NCI-H1092 (cell line): ENCODE measurements at places on chromosomes 7 and 10.

DNA sequence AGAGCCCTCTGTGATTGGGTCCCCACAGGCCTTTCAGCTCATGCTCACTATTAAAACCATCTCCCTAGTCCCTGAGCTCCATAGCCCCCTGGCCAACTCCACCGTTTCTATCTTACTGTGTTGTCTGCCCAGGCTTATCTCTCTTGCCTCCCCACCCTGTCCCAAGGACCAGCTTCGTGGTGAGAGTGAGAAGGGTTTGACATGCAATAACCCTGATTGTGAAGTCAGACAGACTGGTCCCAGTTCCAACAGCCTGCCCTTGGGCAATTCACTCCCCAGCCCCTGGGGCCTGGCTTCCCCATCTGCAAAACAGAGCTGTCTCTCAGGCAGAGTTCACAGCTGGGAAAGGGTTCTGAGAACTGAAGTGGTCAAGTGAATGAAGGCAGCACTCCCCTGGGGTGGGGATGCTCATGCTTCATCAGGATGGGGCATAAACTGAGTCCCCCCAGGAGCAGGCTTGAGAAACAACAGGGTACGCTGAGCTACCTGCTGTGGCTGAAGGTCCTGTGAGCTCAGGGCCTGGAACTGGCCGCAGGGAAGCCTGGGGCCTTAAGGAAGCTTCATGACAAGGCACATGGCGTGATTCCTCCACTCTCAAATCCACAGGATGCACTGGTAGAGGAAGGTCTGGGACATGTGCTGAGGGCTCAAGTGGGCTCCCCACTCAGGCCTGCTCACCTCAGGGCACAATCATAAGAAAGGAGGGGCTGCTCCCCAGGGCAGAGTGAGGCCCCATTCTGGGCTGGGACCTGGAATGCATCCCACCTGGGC is 1.8 kb upstream of the PPIF start:
- DNase-seq, result no peak

DNA sequence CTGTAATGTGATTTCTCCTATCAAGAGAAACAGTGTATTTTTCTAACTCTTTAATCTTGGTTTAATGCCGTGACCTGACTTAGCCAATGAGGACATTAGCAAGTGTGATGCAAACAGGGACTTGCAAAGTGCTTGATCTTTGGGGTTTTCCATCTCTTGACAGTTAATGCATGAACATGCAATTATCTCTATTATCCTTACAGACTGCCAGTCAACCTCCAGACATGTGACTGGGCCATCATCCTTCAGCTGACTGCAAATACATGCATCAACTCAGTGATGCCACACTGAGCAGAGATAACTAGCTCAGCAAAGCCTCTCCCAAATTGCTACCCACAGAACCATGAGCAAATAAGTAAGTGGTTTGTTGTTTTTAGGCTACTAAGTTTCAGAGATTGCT is 409.6 kb downstream of the GPAM start:
- no peak for DNase-seq

- DNase-seq, result no peak
Observed at GRCh38 chr10:29517352-29517923, 117.3 kb downstream of the SVIL start.

DNA sequence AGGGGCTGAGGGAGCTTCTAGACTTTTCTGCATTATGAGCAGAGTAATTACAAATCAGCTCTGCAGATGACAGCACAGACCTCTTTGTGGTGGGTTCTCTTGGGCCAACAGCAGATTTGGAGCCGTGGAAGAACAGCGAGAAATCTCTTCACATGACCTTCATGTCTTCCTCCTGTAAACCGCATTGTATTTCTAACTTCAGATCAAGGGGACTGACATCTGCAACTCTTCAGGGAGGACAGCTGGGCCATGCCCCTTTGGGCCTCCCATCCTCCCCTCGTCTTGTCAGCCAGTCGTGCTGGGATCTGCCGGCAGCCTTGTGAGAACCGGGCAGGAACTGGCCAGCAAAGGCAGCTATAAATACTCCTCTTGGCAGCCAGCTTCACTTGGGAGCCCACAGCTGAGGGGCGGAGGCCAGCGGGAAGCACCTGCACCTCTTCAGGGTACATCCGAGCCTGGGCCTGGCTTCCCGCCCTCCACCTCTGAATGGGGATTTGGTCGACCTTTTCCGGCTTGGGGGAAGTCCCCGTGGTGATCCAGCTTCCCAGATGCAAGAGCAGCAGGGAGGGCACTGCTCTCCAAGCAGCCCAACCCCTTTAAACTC is 54.7 kb downstream of the STEAP1B start:
- peak; percentile 91 for DNase-seq

DNA sequence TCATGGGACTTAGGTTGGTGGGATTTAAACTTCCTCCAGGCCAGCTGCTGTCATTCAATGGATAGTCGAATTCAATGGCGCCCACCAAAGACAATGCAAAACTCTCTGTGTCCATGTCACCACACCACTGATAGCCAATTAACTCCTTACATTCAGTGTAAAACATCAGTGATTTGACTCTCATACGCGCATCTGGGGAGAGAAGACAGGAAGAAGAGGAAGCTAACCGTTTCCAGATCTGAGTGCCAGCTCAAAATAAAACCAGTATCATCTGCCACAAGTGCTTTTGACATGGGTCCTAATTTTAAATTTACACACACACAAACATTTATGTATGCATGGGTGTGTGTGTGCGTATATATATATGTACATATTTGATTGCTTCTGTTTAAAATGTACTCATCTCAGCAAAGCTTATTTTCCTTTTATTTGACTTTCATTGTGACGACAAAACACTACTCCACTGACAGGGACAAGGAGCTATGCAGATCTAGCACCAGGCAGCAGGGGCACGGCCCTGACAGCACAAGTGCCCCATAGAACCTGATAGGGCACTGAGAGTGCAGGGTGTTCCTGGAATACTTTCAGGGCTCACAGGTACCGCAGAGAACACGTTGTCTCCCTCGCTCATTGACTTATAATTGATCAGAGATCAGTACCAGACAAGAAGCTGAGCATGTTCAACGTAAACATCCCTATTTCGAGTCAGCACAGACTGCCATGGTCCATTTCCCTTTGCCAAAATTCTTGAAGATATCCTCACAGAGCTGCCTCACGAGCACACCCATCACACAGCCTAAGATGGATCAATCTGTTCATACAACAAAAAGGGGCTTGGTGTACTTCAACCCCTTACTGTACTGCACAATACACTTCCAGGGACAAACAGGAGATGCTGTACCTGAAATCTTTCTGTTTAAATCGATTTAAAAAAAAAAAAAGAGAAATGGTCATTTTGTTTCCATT is 176.1 kb downstream of the COBL start:
- DNase-seq, result no peak

GRCh38 chr10:49285232-49285631 is 13.7 kb upstream of the C10orf71 start:
- DNase-seq, result no peak

GRCh38 chr10:101066896-101067355 is 5.1 kb downstream of the KAZALD1 start:
- no peak for DNase-seq

GRCh38 chr10:43816351-43817321 is 168.0 kb upstream of the ZNF32 start:
- DNase-seq, result no peak

DNA sequence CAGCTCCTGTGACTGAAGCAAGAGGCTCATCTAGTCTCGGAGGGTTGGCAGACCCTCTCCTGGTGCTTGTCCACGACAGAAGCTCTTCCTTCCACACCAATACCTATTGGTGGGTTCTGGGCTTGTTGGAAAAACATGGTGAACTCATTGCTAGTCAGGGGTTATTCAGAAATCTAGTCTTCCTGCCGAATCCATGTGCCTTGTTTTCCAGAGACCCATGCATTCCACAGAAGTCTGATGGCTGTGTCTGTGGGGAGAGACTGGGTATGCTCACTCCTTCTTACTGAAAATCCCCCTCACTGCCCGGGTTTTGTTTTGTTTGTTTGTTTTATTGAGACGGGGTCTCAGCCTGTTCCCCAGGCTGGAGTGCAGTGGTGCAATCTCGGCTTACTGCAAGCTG is 138.3 kb downstream of the DNAJB6 start:
- DNase-seq, result no peak

DNA sequence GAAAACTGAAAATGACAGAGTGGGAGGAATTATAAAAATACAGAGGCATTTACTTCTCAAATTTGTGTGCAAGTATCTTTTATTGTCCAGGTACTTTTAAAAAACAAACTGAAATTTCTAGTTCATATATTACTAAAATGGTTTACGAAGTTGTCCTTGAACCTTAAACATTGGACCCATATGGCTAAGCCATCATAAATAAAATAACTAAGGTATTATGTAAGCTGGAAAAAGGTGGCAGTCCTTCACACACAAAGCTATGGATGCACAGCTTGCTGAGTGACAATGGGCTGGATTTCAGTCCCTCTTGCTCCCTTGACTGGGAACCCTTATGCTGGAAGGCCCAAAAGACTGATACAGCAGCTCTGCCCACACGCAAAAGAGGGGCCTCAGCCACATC is 66.1 kb downstream of the COBL start:
- DNase-seq, result no peak

GRCh38 chr10:34163075-34163905 is 651.8 kb downstream of the PARD3 start:
- DNase-seq, result no peak

GRCh38 chr7:87216701-87217508 is 2.6 kb downstream of the TMEM243 start:
- no peak for DNase-seq

GRCh38 chr10:7121154-7121797 is 289.6 kb downstream of the SFMBT2 start:
- DNase-seq, result peak; percentile 26

DNA sequence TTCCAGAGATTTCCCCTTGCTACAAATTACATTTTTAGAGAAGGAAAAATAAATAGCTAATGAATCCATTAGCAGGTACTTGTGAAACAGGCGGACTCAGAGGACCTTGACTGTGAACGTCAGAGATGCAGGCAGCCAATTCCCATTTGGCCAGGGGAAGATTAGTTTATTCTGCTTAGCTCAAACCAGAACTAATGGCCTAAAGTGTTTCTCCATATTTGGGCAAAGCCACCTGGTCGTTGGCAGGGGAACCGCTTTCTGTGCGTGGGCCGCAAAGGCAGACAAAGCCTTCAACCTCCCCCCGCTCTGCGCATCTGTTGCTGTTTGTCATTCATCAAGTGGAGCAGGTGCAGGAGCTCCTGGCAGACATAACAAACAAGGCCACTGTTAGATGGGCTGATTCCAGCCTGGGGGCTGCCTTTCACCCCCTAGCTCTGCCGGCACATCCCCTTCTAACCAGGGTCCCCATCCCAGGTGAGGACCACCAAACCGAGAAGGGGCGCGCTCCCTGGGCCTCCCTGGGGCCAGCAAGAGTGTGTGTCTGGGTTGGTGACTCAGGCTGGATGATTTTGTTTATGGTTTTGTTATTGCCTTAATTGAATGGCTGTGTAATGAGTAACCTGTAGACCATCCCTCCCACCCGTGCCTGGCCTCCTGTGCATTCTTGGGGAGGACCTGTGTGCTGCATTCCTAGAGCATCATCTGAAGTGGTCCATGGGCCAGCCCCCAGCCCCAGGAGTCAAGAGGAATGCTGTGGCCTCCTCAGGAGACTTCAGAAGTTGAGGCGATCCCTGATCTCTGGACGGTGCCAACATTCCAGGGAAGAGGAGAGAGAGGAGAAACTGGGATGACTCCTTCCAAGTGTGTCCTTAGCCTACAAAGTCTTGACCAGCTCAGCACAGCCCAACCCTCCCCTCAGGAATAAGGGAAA is 14.5 kb upstream of the CPA1 start:
- peak; percentile 100 for DNase-seq

GRCh38 chr7:95694334-95694733 is 78.0 kb upstream of the DYNC1I1 start:
- no peak for DNase-seq

DNA sequence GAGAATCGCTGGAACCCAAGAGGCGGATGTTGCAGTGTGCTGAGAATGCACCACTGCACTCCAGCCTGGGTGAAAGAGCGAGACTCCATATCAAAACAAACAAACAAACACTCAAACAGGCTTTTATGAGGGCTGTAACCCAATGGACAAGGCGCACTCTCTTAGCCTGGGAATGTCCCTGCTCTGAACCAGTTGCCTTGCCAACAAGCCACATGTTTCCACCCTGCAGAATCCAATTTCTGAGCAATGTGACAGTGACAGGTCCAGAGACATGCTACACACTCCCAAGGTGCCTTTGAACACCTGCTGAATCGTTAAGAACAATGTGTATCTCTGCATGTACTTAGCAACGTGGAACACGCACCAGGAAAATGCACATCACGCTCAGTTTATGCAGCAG is 186.8 kb upstream of the AUTS2 start:
- no peak for DNase-seq
